SK-MEL-5 (cell line): ENCODE measurements at places on chromosomes 11 and 22. TPM values are rescaled to one million over a fixed set of nuclear protein-coding genes. Genes with fewer than 3 reads are reported as not detected.

The UNC93B1 gene
- total RNA-seq, result 9.1 TPM in 2 replicates

GRCh38 chr11:126475014-126475991, 119.8 kb downstream of the ST3GAL4 start:
- no peak for DNase-seq

- no peak for DNase-seq
Measured at GRCh38 chr22:36141481-36141880, 19.1 kb downstream of the APOL3 start.

DNA sequence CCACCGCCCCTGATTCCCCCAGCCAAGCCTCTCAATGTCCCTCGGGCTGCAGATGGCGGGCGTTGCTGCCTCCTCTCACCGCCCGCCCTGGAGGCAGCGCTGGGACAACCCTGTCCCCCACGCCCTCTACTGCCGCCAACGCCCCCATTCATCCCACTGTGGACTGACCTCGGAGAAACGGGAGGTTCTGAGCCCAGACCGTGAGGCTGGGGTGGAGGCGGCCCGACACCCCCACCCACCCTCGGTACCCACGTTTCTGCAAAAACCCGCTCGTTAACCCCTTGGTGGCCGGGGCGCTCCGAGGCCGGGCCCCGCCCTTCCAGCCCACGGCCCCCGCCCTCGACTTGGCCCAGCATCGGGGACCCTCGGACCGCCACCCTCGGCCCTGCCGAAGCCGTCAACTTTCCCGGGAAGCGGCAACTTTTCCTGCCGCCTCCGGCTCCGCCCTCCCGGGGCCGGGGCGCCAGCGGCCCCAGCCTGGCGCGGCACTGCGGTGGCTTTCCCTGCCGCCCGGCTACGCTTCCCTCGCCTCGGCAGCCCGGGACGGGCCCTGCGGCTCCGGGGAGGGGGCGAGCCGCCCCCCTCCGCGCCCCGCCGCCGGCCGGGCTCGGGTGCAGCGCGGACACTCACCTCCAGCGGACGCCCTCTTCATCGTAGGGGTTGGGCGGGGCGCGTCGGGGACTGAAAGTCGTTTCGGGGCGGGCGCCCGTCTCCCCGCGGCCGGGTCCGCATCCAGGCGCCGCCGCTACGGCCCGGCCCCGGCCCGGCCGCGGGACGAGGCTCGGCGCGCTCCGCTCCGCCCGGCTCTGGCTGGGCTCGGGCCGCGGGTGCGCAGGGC, 458 bp downstream of the RTN4R start:
- DNase-seq, result no peak

DNA sequence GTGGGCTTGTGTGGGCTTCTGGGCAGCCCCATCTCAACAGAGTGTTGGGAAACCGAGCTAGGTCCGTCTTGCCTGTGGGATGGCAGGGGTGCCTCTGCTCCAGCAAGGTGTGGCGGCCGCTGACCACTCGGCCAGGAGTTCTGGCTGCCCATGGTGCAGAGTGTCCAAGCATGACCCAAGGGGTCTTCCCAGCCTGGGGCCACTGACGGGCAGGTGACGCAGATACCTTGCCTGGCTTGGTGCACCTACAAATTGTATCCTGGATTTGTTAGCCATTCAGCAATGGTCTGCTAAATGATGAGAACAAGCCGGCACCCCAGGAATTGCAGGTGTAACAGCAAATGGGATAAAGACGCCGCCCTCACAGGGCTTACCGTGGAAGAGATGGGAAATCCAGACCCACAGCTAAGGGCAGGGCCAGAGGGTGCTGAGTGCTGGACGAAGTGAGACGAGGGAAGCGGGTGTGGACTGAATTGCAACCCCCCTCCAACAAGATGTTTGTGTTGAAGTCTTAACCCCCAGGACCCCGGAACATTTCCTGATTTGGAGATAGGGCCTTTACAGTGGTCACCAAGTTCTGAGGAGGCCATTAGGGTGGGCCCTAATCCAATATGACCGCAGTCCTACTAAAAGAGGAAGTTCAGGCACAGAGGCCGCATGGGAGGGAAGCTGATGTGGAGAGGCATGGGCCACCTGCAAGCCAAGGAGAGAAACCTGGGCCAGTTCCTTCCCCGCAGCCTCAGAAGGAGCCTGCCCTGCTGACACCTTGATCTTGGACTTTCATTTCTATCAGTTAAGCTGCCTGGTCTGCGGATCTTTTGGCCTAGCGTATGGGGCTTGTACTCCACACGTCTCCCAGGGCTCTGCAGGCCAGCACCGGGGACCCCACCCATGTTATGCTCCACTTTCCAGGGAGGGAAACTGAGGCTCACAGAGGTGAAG, 45.2 kb upstream of the LINC01488 start:
- no peak for DNase-seq

- DNase-seq, result no peak
Measured at GRCh38 chr11:127034973-127035372, 34.4 kb upstream of the KIRREL3 start.

DNA sequence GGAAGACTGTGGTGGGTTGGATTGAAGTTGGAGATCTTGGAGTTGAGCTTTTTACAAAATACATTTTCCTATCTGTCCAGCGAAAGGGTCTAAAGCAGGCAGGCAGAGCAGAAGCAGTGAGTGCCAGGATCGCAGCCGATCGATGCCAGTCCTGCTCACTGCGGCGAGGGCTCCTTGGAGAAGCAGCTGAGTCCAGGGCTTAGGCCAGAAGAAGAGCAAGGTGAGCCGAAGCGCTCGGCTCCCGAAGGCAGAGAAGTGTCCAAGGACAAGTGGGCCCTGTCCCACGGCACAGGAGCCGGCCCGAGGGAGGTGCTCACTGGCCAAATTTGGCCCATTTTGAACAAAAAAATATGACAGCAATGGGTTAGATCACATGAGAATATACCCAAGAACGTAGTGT, 637.8 kb downstream of the BRD1 start:
- no peak for DNase-seq

DNA sequence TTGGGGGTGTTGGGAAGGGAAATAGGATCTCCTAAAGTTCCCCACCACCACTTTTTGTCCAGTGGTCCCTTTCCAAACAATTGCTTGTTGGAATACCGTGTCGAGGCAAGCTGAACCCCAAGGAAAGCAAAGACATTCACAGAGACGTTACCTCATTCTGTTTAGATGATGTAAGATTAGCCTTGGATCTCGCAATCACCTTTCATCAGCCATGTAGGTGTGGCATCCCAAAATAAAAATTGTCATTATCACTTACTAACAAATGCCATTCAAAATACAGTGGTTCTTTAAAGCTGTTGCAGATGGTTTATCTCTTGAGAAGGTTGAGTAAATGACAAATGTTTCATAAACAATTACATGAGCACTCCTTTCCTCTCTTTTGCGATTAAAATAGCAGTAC, 86.5 kb upstream of the SLC25A18 start:
- no peak for DNase-seq

- DNase-seq, result peak; percentile 19
Measured at GRCh38 chr11:62921573-62922188, 518 bp upstream of the CHRM1 start.
